ENCODE measurements at places on chromosomes 13 and 19.

- peak; percentile 4 for DNase-seq
Observed at GRCh38 chr13:97434397-97435201, 630 bp downstream of the RAP2A start.

GRCh38 chr19:54484451-54484850 is 11.4 kb upstream of the CDC42EP5 start:
- DNase-seq, result no peak

DNA sequence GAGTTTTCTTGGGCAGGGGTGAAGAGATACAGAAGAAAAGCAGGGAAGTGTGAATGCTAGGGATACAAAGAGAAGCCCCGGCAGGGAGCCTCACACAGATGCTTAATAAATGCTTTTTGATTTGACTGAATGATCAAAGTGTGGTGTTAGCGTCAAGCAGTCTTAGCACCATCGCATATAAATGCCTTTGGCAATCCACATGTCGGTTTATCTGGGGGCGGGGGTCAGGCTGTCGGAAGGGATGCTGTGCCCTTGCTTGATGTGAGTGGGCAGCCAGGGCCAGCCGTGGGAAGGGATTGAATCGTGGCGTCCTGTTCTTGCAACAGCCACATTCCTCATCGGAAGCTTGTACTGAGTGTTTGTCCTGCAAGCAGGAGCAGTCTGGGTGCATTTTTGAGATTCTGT is 173.1 kb downstream of the LACC1 start:
- DNase-seq, result no peak

- DNase-seq, result no peak
Observed at GRCh38 chr13:36154567-36155291, 23.5 kb upstream of the DCLK1 start.

- no peak for DNase-seq
Observed at GRCh38 chr13:109243311-109243951, 543.0 kb downstream of the IRS2 start.

DNA sequence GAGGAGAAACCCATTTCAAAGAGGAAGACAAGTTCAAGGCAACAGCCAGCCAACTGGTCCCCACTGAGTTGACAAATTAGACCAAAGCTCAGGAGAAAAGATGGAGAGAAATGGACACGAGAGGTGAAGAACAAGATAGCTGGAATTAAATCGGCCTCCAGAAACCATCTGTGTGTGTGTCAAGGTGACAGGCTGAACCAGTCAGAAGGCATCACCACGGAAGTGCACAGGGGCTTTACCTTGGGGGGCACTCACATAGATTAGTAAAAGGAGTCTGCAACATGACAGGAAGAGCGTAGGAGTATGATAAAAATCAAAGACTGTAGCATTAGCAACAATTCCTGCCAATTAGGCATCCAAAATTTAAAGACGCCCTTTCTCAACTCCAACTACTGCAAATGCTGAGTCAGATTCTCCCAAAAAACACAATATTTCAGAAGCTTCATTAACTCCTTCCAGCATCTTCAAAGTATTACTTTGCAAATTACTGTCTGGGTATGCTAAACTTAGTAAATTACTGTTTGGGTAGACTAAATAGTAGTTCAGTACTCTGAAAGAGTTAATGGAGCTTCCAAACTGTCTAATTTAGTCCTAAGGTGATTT is 66.2 kb downstream of the FOXO1 start:
- DNase-seq, result no peak
